ENCODE measurements at places on chromosomes 13 and 19.

GRCh38 chr13:110244071-110244830 lies 62.7 kb downstream of the COL4A1 start:
- DNase-seq = no peak

DNA sequence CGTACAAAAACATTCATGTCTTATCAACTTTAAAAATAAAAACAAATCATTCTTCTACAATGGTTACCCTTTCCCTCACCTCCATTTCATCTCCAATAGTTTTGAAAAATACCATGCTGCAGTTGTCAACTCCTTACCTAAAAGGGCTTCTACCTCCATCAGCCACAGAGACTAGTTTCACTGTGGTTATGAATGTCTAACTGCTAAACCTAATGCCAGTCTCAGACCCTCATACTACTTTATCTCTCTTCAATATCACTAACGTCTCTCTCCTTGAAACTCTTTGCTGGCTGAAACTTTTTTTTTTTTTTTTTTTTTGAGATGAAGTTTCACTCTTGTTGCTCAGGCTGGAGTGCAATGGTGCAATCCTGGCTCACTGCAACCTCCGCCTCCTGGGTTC lies 27.1 kb downstream of the LNX2 start:
- no peak for DNase-seq

- DNase-seq = peak; percentile 51
These were observed 52.2 kb downstream of the SPATA13 start for GRCh38 chr13:24212674-24213073.

GRCh38 chr13:26614721-26615120 lies 57.2 kb downstream of the WASF3 start:
- DNase-seq = no peak

DNA sequence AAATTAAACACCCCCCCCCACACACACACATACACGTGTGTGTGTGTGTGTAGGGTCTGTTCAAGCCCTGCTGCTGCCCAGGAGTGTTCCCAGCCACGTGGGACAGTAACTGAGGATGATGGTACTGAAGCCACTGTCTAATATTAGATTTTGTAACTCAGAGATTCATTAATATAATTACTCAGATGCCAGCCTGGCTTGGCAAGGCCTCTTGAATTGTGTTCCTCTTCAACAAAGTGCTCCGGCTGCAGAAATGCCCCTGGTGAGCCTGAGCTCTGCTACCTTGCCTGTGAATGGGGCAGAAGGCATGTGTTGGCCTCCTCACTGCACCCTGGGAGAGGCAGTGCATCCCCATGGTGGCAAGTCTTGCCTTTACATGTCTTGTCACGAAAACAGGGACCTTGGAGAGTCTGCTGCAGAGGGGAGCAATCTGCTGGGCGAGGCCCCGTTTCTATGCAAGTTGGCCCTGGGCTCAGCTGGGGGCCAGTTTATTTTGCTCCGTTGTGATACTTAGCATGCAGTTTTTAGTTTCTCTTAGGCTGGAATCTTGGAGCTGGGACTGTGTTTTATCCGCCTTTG lies 44.0 kb downstream of the NFIX start:
- DNase-seq = no peak

DNA sequence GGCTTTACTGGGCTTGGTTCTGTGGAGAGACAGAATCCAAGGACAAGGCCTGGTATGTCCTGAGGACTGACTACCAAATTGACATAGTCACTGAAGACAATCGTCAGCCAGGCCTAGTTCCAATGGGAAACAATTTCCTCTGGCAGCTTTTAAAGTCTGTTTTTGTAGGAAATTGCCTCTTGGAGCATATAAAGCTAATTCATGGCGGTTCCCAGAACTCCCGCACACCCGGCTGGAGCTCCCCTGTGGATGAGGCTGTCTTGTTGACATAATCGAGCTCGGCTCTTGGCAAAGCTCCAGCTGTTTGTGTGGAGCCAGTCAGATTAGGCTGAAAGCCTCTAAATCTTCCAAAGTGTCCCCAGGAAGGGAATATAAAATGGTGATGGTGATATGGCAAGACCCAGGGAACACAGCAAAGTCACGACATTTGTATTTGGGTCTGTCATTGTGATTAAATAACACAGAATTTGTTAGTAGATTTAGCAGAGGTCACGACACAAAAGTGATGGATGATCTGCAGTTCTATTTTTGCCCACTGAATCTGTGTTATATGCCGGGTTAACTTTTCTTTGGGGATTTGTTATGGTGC lies 395.0 kb downstream of the PCDH9 start:
- DNase-seq = peak; percentile 24

DNA sequence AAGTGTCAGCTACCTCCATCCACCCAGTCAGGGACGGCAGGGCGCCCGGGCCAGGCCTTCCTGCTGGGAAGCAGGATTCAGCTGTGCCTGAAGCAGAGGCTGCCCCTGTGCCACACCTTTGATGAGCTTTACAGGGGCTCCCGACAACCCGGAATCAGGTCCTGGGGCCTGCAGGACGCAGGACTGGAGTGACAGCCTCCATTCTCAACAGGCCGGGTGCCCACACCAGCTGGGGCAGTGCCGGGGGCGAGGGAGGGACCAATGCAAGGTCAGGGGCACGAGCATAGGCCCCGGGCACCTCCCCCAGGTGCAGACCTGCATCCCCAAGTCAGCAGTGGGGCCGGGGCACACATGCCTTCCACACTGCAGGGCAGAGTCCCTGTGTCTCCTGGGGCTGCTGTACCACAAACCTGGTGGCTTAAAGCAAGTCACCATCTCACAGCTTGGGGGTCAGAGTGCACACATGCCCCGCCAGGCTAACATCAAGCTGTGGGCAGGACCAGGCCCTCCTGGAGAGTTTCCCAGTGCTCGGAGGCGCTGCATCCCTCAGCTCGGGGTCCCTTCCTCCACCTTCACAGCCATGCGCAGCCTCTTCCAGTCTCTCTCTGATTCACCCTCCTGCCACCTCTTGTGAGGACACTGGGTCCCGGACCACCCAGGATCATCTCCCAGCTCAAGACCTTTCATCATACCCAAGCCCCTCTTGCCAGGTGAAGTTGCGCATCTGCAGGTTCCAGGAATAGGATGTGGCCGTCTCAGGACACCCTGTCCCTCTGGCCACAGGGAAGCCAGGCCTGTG lies 13.4 kb downstream of the UBXN6 start:
- DNase-seq = no peak

DNA sequence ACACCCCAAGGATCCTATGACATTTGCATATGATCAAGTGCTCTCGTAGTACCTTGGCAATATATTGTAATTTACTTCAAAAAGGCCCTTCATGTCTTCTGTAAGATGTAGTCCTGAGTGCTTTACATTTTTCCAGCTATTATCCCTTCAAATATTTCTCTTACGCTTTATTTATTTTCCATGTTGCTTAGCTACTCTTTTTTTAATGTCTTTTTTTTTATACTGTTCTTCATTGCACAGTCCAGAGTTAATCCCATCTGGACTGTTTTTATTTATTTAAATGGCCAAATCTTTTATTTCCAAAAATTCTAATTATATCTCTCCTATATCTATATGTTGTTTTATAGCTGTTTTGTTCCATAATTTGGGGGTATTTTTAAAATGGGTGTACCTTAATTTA lies 371.3 kb downstream of the SLC7A1 start:
- no peak for DNase-seq

- DNase-seq = no peak
These were observed 186.2 kb downstream of the EFNB2 start for GRCh38 chr13:106349080-106349931.

- peak; percentile 84 for DNase-seq
These were observed 3.9 kb downstream of the IRF2BP1 start for GRCh38 chr19:45881909-45882528.

DNA sequence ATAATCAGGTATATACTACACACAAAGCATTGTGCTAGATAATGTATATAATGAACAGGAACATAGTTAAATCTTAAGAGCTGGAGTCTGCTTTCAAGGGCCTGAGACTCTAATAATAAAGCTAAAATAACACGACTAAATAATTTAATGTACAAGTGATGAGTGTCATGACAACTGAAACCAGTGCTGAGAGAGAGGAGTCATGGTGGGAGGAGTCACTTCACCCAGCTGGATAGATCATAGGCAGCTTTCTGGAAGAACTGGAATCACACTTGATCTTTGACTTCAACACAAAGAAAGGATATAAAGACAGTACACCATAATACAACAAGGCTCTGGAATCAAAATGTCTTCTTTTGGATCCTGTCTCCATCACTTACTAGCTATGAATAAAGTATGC lies 7.1 kb downstream of the RBM26 start:
- no peak for DNase-seq

DNA sequence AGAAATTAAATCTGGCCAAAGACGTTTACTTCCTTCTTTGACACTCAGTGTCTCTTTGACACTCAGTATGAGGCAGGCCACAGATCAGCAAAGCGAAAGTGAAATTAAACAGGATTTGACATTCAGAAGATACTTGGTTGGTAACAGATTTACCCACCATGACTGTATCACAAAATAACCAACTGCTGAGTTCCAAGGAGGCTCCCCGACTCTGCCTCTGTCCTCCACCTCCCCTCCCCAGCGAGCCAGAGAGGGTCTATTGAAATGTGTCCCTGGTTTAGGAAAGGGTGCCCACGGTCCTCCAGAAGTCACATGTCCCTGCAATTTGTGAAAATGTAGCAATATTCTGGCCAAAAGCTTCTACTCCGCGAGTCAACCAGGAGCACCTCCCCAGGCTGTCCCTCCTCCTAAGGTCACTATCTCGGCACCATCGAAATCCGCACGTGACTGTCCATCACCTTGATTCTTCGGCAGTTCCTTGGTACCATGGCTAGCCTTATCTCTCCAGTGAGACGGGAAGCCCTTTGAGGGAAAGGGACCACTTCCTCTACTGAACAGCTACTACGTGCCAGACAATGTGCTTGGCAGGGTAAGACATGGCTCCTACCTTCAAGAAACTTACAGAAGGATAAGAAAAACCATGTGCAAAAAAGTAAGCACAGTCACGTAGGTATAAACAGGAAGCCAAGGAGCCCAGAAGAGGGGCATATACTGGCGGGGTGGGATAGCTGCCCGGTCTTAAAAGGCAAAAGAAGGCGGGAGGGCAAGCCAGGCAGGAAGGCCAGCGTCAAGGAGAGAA lies 1.5 kb downstream of the N4BP2L1 start:
- no peak for DNase-seq

DNA sequence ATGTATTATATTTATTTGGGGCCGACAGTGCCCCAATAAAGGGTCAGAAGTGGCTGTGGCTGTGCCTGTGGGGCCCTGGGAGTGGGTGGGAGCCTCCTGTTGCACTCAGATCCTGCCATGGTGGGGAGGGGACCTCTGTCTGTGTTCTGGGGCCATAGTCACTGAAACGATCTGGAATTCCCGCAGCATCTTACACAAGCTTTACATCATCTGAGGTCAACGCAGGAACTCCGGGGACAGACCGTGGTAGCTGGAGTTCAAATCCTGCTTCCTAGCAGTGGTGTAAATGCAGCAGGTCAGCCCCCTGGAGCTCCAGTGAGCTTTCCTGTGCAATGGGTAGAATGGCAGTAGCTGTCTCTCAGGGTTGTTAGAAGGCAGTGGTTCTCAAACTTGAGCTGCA lies 3.9 kb upstream of the SCN1B start:
- DNase-seq = no peak

- peak; percentile 74 for DNase-seq
These were observed 25.5 kb downstream of the DPRX start for GRCh38 chr19:53657330-53657729.

- no peak for DNase-seq
These were observed 43.0 kb downstream of the STK24 start for GRCh38 chr13:98533912-98534311.

- no peak for DNase-seq
These were observed 189.0 kb downstream of the LMO7 start for GRCh38 chr13:75825161-75825560.

GRCh38 chr19:33447336-33448158 lies 74.0 kb downstream of the CEBPG start:
- no peak for DNase-seq

DNA sequence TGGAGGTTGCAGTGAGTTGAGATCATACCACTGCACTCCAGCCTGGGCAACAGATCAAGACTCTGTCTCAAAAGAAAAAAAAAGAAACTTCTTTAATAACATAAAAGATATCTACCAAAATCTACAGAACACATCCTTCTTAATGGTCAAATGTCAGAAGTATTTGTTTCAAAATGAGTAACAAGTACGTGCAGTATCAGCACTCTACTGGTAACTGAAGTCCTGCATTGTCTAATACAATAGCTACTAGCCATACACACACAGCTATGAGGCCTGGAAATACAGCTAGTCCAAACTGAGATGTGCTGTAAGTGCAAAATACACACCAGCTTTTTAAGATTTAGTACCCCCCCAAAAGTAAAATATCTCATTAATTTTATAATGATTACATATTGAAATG lies 88.1 kb downstream of the TSC22D1 start:
- no peak for DNase-seq

DNA sequence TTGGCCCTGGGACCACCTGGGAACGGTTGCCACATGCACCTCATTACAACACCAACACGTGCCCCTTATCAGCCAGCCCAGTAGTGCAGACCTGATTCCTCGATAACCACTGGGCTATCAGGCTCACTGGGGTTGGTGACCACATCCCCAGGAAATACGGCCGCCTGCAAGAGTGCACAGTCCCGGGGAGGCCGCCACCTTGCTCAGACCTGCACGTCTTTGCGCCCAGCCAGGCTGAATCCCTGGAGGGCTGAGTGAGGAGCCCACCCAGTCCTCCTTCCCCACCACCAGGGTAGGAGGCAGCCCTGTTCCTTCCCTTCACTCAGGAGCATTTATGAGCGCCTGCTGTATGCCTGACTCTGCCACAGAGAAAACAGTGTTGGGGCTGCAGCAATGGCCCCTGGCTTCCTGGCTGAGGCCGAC lies 67.8 kb downstream of the CEBPG start:
- DNase-seq = no peak

DNA sequence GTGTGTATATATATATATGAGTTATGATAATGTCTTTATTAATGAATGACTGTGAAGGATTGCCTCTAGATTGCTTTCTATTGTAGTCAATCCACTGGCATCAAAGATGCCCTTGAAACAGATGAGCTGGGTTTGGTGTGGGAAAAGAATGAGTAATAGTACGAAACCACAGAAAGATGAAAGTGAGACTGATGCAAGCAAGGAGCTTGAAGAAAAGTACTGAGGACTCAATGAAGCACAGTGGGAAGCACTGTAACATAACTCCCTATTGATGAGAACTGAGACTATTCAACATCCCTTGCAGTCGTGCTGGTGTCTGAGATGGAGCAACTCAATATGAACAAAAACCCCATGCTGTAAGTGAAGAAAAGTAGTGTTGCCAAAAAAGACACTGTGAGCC lies 1794.2 kb downstream of the SLITRK5 start:
- no peak for DNase-seq

Data from HepG2 (cell line).